ENCODE measurements at places on chromosomes 3 and 15. TPM values are rescaled to one million over a fixed set of nuclear protein-coding genes. Genes with fewer than 3 reads are reported as not detected.
A peak's percentile ranks its signal among the peaks of the same experiment; 100 is the strongest.

DNA sequence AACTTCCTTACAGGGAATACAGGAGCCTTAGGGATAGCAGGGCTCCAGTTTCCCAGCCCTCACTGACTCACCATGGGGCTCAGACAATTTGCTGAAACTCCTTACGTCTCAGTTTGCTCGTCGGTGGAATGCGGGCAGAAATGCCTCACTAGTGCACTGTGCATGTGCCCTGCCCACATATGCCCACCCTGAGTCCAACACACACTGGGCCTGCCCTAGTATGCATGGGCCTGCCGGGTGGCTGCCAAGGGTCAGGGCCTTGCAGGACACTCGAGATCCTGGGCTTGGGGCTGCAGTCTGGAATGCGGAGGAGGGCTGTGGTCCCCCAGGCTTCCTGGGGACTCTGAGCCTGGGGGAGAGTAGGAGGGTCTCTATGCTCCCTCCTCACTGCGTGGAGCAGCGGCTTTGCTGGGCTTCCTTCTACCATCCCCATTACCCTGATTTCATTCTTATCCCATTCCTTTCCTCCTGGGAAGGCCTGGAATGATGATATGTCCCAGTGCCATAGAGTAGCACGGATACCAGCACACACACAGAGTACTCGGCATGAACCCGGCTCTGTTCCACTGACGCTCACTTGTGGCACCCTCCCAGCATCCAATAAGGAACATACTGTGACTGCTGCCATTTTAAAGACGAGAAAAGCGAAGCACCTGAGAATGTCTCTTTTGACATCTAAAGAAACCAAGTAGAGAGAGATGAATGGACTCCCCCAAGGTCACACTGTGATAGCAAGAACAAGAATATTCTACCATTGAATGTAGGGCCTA, 124.2 kb downstream of the ASB7 start:
- DNase-seq: peak; percentile 35

GRCh38 chr3:46092702-46093080, 65.4 kb upstream of the XCR1 start:
- no peak for DNase-seq

DNA sequence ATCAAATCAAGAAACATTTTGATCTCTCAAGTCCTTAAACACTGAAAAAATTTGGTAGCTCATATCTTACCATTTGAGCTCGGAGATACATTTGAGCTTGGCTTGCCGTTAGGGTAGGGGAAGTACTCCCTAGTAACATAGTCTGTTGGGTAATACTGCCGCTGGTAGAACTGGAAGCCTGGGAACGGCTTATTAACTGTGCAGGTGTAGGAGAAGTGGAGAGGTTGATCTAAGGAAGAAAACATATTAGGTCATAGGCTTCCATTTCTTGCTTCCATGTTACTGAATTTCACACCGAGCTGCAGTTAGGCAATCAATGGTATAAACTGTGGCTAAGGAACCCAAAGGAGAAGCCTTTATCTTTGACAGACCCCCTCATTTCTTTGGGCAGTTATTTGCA, 32.5 kb downstream of the PHC3 start:
- no peak for DNase-seq

GRCh38 chr3:121819236-121819635, 15.6 kb downstream of the IQCB1 start:
- no peak for DNase-seq

GRCh38 chr3:169404520-169404890, 259.0 kb downstream of the MECOM start:
- no peak for DNase-seq

- no peak for DNase-seq
Measured at GRCh38 chr3:36814776-36815175, 50.4 kb upstream of the DCLK3 start.

- DNase-seq: no peak
Measured at GRCh38 chr3:23574822-23575315, 230.9 kb upstream of the UBE2E1 start.

DNA sequence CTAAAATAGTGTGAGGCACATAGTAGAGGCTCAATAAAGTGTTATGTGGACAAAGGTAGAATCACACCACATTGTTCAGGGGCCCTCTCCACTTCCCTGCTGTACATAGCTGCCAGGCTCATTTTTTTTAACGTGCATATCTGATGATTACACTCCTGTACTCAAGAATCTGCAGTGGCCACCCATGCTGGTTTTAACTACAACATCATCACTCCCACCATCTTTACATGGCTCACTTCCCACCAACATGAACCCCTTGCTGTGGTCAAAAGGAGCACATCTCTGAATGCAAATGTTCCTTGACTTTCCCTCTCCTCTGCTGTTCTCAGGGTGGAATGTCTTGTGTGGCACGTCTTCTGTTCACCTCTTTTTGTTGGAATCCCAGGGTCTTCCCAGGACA, 76.7 kb downstream of the FEM1B start:
- DNase-seq: no peak

GRCh38 chr3:99948467-99949089, 130.9 kb downstream of the CMSS1 start:
- DNase-seq: no peak

DNA sequence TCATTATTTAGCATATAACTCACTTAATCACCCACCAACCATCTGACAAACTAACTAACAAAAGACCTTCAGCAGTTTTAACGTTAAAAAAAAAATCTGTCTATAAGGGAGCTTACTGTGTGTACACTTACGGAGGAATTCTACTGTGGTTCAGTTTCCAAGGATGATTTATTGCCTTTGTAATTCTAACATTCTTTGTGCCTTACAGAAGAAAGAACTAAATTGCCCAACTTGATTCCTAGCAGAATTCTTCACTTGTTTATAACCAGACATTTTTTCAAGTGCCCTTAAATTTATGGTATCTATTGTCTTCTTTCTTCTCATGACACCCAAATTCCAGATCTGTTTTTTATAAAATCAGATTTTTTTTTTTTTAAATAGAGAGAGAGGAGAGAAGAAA, 119.7 kb upstream of the IGSF10 start:
- DNase-seq: peak; percentile 60

GRCh38 chr3:29683018-29683993, 402.4 kb downstream of the RBMS3 start:
- peak; percentile 91 for DNase-seq

APEH gene
- total RNA-seq: 66.7 TPM

A4GNT gene
- 0.96 TPM for total RNA-seq

RLBP1 gene
- total RNA-seq: not detected

NRROS gene
- total RNA-seq: 0.96 TPM

SPESP1 gene
- 0.72 TPM for total RNA-seq

CYP1A1 gene
- total RNA-seq: 3.6 TPM
